ENCODE measurements at places on chromosomes 7 and 10.
A peak's percentile ranks its signal among the peaks of the same experiment; 100 is the strongest.

- peak; percentile 62 for DNase-seq
Measured at GRCh38 chr7:155796381-155797261, 15.6 kb downstream of the SHH start.

DNA sequence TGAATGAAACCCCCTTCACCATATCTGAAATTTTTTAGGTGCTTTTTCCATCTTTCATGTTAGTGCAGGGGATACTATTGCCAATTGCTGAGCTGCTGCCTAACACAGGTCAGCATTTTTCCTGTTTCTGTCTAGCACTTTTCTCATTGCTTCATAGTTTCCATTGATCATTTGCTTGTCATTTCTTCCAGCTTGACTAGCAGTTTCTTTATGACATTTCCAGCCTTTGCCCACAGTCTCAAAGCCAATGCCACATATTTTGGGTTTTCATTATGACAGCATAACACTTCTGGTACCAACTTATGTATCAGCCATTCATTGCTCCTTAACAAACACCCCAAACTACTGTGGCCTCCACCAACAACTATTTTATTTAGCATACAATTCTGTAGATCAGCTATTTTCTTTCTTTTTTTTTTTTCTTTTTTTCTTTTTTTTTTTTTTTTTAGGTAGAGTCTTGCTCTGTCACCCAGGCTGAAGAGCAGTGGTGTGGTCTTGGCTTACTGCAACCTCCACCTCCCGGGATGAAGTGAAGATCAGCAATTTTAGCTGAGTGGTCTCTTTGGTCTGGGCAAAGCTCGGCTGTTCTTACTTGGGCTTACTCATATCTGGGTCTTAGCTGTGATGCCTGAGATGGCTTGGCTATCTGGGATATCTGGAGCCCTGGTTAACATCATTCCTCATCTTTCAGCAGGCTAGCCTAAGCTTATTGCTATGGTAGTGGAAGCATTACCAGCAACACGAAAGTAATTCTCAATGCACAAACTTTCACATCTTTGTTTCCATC lies 102.3 kb downstream of the EPC1 start:
- DNase-seq: no peak

DNA sequence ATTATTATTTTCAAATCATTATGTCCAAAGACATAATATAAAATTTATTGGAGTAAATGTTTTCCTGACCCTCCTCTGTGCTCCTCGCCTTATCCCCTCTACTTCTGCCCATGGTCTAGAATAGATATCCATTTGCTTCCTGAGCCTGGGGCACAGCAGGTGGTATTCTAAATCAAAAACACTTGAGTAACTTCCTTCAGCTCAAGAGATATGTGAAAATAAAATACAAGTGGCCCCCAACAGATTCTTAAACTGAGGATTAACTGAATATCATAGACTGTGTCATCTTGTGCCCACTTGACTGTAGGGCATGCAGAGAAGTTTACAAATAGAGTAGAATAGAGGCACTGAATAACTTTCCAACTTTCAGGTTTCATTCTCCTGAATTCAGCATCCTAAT lies 59.1 kb downstream of the HGF start:
- DNase-seq: no peak

- DNase-seq: no peak
Measured at GRCh38 chr10:79189853-79190435, 121.2 kb downstream of the ZMIZ1 start.

- no peak for DNase-seq
Measured at GRCh38 chr10:86209726-86210125, 156.9 kb downstream of the GRID1 start.

DNA sequence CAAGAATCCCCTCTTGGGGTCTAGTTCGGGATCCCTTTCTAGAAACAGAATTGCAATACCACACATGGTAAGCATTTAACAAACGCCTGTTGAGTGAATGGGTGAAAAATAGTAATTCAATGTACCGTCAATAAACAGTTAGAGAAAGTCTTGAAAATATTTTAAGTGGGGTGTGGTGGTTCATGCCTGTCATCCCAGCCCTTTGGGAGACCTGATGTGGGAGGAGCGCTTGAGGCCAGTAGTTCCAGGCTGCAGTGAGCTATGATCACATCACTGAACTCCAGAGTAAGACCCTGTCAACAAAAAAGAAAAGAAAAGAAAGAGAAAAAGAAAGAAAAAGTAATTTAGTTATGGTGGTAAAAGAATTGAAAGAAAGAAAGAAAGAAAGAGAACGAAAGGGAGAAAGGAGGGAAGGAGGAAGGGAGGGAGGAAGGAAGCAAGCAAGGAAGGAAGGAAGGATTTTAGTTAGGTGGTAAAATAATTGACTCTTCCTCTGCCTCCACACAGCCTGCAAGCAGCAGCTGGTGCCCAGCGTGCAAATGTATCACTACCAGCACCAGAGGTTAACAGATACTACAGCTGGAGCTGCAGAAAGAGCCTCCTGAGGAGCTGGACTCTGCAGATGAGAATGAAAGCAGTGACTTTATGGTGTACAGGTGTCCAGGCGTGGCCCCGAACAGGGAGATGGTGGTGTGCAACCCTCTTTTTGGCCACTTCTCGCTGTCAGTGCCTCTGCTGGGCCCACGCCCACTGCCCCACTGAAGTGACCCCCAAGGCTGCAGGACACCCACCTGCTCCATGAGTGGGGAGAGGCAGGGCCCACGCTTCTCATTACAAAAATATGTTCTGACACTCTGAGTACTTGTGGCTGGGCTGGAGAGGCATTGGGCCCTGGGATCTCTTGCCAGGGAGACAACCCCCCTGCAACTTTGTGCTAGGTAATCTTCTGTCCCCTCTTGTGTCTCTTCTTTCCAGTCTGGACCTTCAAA lies 135.4 kb downstream of the BAMBI start:
- no peak for DNase-seq

- peak; percentile 46 for DNase-seq
Measured at GRCh38 chr10:31947144-31947926, 18.7 kb upstream of the ARHGAP12 start.

DNA sequence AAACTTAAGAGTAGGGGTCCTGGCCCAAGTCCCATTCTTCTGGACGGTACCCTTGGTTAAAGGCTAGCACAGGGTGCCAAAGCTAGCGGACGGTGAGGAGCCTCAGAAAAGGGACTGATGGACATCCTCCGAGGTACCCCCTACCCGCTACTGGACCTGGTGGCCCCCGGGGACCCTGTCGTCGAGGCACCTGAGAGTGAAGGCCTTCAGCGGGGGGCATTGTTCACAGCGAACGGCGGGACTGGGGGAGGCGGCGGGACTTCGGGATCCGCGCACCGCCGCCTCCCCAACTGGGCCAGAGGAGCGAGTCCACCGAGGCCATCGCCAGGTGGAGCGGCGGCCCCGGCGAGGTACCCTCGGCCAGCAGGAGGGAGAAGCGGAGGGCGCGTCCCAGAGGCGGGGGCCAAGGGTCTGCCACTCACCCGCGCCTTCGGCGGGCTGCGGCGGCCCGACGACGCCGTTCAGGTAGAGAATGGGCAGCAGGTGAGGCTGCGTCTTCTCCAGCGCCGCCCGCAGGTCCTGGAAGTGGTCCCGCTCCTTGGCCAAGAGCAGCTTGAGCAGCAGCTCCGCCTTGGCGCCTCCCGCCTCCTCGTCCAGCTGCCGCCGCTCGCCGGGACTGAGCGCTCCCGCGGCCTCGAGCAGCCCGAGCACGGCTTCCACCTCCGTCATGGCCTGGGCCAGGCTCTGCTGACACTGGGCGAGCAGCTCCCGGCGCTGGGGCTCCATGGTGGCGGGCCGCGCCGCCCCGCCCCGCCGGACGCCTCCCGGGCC lies 575 bp downstream of the DLG5 start:
- DNase-seq: peak; percentile 55

GRCh38 chr10:5618042-5618441 lies 48.4 kb downstream of the ASB13 start:
- no peak for DNase-seq

Data from GM12865 (cell line).